Nucleus accumbens (tissue), 56 donors: ENCODE measurements at places on chromosomes 2 and 18.

GRCh38 chr2:241639385-241639784, 1.9 kb downstream of the ATG4B start:
- DNase-seq: no peak

- DNase-seq: no peak
Measured at GRCh38 chr2:174007010-174007409, 41.8 kb upstream of the SP3 start.

DNA sequence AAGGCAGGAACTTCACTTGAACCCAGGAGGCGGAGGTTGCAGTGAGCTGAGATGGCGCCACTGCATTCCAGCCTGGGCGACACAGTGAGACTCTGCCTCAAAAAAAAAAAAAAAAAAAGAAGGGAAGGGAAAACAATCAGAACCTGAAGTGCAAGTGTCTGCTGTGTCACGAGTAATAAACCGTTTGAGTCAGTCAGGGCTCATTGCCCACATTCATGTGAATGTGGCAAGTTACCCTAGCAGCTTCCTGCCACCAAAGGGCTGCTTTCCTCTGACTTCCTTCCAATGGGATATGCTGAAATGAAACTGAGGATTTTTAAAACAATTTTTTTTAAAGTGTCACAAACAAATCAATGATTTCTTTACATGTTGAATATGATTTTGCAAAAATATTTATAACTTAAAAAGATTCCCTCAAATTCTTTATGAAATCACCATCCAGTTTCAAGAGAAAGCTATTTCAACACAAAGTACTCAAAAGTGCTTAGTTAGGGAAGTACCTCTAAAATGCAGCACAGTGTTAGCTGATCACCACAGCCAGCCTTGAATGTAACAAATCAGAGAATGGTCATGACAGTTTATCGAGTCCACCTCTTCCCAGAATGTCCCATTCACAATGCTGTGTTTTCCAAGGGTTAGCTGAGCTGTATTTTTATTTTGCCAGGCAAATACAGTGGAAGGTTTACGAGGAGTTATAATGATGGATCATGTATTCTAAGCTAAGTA, 36.4 kb downstream of the WDSUB1 start:
- DNase-seq: no peak

DNA sequence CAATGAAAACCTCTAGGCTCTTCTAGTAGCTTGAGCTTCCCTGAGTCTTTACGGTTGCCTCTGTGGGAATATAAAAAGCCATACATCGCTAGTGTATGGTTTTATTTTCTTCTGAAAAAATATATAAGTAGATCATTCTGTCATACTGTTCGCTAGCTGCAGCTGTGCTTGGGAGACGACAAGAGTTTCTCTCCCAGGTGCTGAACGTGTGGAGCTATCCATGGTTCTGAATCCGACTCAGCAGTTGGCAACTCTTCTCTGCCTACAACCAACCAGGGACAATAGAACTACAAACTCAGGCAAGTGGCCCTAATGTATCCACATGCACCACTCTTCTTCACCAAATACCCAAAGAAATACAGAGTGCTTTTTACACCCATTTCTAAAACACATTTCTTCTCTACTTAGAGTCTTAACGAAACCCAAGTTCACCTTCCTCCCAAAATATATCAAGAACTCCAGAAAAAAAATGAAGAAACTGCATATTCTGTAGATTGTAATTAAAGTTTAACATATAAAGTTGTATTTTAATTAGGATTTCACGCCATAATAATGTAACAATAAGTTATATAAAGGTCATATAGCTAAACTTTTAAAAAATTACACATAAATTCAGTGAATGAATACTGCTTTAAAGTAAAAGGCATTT, 2.2 kb upstream of the KCNH7 start:
- no peak for DNase-seq

DNA sequence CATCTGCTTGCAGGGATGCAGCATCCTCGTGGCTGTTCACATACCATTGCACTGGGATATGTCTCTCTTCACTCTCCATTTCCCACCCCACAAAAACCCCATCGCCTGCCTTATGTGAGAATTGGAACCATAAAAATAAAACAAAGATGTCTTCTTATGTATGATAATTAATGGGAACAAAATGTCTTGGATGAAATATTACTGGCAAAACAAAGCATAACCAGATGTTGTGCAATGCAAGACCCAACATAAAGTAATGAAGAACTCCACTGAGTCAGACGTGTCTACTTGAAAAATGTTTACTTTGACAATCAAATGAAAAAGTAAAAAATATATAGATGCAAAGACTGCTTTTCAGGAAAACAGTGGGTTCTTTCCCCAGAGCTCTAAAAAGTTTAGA, 611.3 kb upstream of the SYT4 start:
- no peak for DNase-seq

DNA sequence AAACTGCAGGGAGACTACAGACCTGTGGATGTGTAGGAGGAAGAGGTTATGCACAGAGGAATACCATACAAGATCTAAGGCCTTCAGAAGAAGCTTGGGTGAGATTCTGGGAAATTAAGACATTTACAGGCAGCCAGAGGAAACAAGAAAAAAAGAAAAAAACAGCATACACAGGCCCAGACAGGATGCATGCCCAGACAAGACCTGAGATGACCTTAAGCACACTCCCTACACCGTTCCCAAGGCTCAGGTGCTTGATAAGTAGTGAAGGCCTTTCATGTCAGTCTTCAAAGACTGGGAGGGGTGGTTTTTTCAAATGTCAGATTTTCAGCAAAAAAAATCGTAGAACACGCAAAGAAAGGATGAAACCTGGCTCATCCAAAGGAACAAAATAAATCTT, 83.0 kb downstream of the CCDC138 start:
- DNase-seq: no peak

DNA sequence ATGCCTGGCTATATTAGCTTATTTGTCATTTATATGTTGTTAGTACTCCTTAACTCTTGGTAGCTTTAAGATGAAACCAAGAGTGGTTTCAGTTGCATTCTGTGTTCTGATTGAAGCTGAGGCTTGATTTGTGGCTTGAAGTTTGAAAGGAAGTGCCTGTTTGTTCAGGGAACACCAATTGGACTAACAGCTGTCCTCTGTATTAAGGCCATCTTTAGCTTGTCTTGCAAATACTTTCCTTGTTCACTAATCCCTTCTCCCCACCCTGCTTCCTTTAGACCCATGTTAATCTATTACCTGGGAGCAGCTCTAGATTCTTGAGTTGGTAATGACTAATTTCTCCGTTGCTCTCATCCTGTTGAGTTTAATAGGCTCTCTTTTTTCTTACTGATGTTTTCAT, 13.4 kb downstream of the ITGA6 start:
- DNase-seq: no peak

GRCh38 chr18:79789901-79790890, 7.5 kb upstream of the KCNG2 start:
- no peak for DNase-seq

DNA sequence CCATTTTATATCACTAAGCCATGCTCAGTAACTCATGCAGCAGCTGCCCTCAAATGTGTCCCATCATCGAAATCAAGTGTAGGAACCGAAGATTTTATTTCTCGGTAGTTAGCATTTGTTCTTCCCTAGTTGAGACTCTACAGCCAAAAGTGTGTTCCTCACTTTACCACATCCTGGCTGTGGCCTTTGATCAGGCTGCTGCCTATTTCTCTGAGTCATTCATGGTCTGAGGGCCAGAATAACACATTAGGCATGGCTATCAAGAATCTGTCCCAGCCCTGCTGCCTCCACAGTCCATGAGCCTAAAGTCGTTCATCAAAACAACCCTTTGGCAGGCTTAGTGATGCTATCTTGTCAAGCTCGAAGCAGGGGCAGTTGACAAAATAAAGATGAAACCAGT, 300.1 kb downstream of the TDRD15 start:
- DNase-seq: no peak

DNA sequence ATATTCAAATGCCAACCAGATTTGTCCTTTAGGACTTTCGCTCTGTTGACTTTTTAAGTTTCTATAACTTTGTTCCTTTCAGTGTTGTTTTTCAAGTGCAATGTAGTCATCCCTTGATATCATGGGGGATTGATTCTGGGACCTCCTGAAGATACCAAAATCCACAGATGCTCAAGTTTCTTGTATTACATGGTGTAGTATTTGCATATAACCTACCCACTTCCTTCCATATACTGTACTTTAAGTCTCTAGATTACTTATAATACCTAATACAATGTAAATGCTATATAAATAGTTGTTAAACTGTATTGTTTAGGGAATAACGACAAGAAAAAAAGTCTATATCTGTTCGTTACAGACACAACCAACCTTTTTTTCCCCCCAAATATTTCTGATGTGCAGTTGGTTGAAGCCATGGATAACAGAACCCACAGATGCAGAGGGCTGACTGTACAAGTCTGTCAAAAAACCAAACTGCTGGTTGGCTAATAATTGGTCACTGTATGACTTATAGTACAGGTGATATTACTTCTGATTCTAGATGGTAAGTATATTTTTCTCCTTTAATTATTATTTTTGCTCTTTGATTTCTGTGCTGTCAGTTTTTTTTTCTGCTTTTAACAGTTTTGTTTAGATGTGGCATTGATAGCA, 201.7 kb upstream of the STON1 start:
- no peak for DNase-seq

GRCh38 chr2:180015951-180016709, 9.0 kb upstream of the CWC22 start:
- DNase-seq: no peak

- DNase-seq: no peak
Measured at GRCh38 chr18:41922841-41923240, 32.2 kb upstream of the PIK3C3 start.

DNA sequence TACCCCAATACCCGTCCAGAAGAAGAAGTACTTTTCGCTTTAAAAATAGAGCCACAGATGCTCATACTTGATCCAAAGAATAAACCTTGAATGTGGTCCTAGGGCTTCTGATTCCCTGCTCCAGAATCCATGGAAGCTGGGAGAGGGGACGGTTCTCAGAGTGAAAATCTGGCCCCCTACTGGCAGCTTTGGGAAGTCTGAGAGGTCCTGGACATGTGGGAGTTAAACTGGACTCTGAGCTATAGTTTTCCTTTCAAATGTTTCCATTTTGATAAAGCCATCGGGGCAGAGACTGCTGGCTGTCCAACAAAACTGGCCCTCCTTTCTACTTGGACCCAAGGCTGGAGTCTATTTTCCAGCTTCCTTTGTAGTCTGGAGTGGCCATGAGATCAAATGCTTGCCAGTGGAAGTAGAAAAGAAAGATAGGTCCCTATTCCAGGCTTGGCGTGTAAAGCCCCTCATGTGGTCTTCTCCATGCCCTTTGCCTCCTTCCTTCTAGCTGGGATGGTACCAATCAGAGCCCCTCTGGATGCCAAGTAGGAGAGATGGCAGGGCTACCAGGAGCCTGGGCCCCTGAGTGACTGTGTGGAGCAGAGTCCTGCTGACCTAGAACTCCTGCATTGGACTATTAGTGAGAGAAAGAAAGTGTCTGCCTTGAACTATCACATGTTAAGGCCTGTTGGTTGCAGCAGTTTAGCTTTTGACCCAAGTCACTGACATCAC, 37.7 kb upstream of the TBC1D8 start:
- DNase-seq: no peak

- no peak for DNase-seq
Measured at GRCh38 chr2:181594322-181594721, 62.6 kb downstream of the CERKL start.

- no peak for DNase-seq
Measured at GRCh38 chr2:207791579-207792243, 22.0 kb upstream of the FZD5 start.

- no peak for DNase-seq
Measured at GRCh38 chr2:23904692-23905091, 22.2 kb downstream of the ATAD2B start.

DNA sequence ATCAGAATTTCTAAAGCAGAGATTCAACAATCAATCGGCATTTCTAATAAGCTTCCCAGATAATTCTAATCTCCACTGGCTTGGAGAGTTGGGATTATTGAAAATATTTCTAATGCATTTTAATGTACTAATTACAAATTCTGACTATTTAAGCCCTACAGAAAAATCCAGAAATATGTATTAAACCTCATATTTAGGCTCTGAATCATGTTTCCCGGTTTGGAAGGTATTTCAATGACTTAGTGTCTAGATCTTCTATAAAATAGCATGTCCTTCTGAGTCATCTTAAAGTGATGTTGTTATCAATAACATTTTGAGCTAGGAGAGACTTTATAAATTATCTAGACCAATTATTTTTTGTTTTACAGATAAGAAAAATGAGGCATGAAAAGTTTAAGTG, 258.8 kb upstream of the NRXN1 start:
- DNase-seq: no peak

GRCh38 chr2:222115296-222115695, 183.5 kb downstream of the PAX3 start:
- DNase-seq: no peak

- no peak for DNase-seq
Measured at GRCh38 chr2:101766871-101767739, 69.6 kb downstream of the MAP4K4 start.
